ENCODE measurements at places on chromosomes 6 and 20.

DNA sequence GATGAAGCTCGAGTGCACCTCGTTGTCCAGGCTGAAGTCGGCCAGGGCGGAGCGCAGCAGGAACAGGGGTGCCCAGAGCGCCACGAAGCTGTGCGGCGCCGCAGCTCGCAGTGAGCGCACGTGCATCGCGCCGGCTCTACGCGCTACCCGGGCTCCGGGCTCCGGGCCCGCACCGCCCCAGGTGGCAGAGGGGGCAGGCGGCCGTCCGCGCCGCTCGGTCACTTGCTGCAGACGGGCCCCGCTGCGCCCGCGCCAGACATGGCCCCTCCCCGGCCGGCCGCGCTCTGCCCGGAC, 497 bp downstream of the BMP7 start:
- no peak for DNase-seq

DNA sequence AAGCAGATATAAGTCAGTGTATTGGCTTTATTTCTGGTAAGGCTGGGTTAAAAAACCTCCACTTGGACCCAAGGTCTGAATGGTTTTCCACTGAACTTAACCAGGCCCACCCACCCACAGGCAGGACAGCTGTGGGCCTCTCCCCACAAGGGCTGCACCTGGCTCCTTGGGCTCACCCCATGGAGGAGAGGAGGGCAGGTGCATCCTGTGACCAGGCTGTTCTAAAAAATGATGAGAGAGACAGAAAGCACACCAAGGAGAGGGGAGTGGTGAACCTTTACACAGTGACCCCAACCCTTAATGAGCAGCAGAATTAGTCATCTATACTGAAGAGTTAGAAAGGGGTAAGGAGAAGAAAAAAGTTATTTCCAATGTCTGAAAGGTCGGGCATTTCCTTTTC, 34.5 kb upstream of the DUSP22 start:
- DNase-seq = peak; percentile 55

DNA sequence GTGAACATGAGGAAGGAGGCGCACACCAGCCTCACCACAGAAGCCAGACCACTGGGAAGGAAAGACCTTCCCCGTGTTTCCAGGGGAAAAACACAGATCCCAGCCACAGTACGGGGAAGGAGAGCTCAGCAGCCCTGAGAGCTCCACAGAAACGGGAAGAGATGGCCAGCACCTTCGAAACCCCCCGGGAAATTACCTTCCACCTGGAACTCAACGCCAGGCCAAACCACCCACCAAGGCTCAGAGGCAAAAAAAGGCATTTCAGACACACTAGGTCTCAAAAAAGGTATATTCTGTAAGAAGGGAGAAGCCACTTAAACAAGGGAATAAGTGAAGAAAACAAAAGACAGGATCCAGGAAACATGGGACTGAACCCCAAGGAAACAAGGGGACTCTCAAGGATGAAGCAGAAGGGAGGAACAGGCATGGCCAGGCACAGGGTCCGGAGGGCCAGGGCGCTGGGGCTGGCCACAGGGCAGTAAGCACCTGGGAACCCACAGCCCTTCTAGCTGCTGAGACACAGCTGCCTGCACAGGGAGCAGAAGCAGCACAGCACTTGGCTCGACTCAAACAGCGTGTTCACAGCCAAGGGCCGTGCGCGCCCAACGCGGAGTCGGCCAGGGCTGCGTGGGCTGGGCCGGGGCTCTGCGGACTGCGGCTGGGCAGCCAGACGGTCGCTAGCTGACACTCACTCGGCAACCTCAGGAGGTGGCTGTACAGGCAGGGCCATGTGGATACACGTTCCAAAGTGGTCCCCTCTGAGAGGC, 44.6 kb downstream of the TAF4 start:
- no peak for DNase-seq

GRCh38 chr6:37966801-37967200, 147.3 kb downstream of the ZFAND3 start:
- no peak for DNase-seq

- DNase-seq = no peak
Observed at GRCh38 chr6:141153563-141153962, 979.2 kb upstream of the GJE1 start.

DNA sequence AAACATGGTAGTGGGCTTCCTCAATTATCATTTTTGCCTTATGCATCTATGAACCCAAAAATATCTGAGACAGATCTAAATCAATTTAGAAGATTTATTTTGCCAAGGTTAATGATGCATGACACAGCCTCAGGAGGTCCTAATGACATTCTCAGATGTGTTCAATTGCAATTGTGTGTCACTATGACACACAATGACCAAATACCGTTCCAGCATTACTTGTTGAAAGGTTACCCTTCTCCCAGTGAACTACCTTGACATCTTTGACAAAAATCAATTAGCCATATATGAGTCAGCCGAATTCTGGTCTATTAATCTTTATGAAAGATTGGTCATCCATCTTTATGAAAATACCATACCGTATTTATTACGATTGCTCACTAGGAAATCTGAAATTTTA, 592.5 kb upstream of the GJE1 start:
- DNase-seq = no peak

DNA sequence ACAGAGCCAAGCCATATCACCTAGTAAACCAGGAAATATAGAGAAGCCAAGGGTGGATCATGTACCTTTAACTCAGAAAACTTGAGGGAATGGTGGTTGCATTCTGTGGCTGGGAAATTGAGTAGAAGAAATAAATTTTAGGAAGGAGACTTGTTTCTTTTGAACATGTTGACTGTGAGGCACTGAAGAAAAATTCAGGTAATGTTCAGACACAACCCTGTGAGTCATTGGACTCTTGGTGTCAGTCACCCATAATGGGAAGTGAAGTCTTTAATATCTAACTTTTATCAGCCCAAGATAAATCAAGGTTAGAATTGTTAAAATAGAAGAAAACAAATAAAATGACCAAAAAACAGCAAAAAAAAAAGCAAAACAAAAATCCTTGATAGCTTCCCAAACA, 98.8 kb upstream of the GRIK2 start:
- DNase-seq = no peak

- DNase-seq = no peak
Observed at GRCh38 chr6:7730784-7731227, 4.9 kb downstream of the BMP6 start.

DNA sequence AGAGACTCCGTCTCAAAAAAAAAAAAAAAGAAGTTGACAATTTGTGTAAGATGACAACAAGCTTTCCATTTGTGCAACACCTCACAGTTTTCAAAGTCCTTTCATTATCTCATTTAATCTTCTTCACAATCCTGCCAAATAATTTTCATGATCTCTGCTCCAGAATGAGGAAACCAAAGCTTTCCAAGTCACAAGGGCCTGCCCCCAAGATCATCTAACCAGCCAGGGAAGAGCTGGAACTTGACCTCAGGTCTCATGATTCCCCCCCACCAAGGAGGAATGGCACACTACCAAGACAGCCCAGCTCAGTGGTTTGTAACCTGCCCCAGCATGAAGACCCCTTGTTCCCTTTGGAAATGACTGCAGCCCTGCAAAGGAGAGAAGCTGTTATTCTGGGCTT, 74.0 kb upstream of the PIM1 start:
- no peak for DNase-seq

GRCh38 chr6:90086517-90086916, 192.2 kb downstream of the GJA10 start:
- no peak for DNase-seq

GRCh38 chr6:38815250-38815649, 100.1 kb downstream of the DNAH8 start:
- no peak for DNase-seq

DNA sequence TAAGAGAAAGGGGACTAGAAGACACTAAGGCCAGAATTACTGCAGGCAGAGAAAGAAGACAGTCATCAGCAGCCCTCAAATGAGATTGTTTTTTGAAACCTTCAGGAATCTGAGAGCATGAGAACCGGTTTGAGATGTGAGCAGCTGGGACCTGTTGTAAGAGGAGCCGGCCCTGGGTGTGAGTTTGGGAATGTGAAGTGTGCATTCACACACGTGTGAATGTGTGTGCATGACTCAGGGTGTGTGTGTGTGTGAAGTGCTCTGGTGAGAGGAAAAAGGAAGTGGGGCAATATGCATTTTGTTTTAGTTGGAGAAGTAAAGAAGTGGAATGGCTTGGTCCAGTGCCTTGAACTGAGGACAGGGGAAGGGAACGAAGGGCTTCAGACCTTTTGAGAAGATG, 4.3 kb downstream of the SCUBE3 start:
- no peak for DNase-seq

DNA sequence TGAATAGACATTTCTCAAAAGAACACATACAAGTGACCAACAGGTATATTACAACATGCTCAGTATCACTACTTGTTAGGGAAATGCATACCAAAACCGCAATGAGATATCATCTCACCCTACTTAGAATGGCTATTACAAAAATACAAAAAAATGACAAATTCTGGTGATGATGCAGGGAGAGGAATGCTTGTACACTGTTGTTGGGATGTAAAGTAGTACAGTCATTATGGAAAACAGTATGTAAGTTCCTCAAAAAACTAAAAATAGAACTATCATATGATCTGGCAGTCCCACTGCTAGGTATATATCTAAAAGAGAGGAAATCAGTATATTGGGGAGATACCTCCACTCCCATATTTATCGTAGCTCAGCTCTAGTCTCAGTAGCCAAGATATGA, 10.9 kb upstream of the SLC17A5 start:
- no peak for DNase-seq

GRCh38 chr20:50554694-50555579, 44.8 kb downstream of the PTPN1 start:
- DNase-seq = no peak

- no peak for DNase-seq
Observed at GRCh38 chr6:100445512-100445911, 19.2 kb downstream of the SIM1 start.

- no peak for DNase-seq
Observed at GRCh38 chr6:23114812-23115504, 545.6 kb downstream of the HDGFL1 start.

DNA sequence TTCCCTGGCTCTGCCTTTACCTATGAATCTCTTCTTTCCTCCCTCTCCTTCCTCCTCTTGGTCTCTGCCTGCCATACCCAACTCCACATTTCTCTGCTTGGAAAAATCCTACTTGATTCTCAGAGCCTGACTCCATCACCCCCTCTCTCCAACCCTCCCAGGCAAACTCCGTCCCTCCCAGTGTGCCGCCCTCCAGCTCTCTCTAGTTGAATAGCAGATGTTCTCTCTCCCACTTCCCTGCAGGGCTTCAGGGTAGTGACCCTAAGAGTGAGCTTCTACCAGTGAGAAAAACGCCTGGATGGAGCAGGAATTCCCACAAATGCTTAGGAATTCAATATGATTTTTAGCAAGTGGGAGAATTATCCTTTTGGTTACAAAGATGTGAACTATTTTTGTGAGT, 141.6 kb downstream of the MTHFD1L start:
- DNase-seq = no peak

GRCh38 chr20:47686545-47686944, 98.7 kb downstream of the SULF2 start:
- no peak for DNase-seq

- no peak for DNase-seq
Observed at GRCh38 chr6:1316489-1316971, 4.6 kb downstream of the FOXQ1 start.

DNA sequence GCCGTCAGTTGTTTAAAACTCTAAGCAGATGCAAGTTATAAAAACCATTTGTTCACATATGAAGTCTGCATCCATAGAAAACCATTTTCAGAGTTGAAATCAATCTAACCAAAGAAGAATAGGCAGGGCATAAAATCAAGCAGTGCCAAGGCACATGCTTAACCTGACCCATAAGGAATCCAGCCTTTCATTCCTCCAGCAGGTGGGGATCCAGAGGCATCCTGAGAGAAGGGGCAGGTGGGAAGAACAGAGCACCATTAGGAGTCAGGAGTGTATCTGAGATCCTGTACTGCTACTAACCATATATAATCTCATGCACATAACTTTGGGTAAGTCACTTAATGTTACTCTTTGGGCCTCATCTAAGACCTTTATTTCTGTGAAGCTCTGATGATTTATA, 29.4 kb upstream of the FOXO3 start:
- DNase-seq = no peak

GRCh38 chr6:321536-322258, 29.4 kb downstream of the DUSP22 start:
- DNase-seq = no peak

DNA sequence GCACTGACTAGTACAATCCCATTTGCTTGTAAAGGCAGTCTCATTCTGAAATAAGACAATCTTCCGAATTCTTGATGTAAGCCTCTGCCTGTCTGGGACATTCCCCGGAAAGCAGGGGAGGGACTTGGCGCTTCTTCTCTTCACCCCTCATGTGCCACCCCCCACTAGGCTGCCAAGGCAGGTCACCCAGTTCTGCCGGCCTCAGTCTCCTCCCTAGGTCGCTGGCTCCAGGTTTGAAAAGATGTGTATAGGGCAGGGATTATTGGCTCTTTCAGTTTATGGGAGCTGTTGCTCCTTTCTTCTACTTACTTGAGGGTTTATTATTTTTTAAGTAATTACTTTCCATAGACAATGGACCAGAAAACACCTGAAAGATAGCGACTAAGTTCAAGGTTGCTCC, 158.1 kb upstream of the RPS6KA2 start:
- DNase-seq = no peak

GRCh38 chr6:72699159-72699558, 77.3 kb downstream of the KCNQ5 start:
- DNase-seq = no peak

DNA sequence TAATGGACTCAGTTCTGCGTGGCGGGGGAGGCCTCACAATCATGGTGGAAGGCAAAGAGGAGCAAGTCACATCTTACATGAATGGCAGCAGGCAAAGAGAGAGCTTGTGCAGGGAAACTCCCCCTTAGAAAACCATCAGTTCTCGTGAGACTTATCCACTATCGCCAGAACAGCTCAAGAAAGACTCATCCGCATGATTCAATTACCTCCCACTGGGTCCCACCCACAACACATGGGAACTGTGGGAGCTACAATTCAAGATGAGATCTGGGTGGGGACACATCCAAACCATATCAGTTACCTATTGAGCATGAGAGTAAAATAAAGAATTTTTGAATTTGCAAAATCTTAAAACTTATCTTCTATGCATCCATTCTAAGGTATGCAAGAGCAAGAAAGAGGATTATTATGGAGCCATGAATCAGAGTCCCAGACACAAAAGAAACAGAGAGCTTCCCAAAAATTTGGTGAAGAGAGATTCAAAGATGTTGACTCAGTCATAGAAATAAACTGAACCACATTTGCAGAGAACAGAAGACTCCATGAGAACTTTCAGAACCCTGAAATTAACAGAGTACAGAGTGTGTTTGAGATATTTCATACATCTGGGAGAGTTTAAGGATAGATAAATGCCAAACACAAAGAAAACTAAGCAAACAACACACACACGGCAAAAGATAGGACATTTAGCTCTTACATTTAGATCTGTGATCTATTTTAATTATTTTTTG, 17.1 kb upstream of the MOXD1 start:
- DNase-seq = no peak
